Osteoblast (primary cell): ENCODE measurements at places on chromosomes 16 and 17. TPM values are rescaled to one million over a fixed set of nuclear protein-coding genes. Genes with fewer than 3 reads are reported as not detected.

Gene BCAR1
- total RNA-seq, result 66.9 and 75.3 TPM in 2 replicates

- no peak for DNase-seq
These were observed 1.1 kb upstream of the MEAK7 start for GRCh38 chr16:84505249-84506187.

DNA sequence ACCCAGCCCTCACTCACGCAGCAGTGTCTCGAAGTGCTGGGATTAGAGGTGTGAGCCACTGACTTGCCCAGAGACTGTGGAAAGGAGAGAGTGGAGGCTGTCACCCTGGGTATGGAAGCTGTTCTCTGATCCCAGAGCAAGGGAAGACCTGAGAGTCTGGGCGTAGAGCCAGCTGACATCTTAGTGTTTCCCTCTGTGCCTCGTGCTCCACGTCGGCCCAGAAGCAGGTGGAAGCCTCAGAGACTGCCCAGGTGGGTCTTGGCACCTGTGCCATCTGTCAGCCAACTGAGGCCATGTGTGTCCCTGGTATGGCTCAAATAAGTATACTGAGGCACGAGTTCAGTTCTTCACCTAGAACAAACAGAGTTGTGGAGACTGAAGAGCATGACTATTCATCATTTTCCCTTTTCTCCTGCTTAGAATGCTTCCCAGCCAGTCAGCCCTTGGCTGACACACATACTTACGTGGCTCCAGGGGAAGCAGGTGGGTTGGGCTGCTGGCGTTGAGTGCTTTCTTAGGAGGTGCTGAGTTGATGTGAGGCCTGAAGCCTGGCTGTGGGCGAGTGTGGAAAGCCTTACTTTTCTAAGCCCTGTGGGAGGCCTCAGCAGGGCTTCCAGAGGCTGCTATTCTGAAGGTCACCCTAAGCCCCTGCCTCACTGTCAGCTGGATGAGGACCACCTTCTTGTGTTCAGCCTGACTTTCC, 8.1 kb downstream of the CTRL start:
- peak; percentile 18 for DNase-seq

DNA sequence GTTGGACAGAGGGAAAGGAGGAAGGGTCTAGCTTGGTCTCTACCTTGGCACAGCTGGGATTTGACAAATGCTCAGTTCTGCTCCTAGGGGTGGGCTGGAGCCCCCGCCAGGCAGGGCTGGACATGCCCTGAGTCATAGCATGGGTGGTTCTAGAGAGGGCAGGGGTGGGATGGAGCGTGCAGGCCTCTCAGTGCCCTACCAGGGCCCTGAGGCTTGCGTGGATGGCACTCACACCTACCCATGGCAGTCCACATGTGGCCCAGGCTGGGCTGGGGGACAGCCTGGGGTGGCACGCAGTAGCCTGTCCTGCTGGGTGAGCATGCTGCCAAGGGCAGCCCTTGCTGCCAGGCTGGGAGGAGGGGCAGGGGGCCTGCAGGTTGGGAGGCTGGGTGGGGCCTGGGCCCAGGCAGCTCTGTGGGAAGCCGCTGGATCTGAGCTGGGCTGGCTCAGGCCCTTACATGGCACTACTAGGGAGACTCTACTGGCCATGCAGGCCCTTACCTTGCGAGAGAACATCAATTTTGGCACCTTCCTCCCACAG, 11.2 kb downstream of the DOC2B start:
- no peak for DNase-seq

DNA sequence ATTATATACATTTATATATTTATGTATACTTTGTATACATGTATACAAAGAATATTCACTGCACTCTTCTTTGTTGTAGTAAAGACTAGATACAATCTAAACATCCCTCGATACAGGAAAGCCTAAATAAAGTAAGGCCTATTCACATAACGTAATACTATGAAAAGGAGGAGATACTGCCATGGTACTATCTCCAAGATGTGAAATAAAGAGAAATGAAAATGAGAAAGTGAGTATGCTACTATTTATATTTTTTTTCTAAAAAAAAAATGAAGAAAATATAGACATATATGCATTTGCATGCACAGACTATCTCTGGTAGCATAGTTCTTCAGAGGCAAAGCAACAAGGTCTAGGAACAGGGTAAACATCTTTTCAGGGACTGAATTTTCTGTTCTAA, 19.4 kb downstream of the CFDP1 start:
- DNase-seq, result no peak

DNA sequence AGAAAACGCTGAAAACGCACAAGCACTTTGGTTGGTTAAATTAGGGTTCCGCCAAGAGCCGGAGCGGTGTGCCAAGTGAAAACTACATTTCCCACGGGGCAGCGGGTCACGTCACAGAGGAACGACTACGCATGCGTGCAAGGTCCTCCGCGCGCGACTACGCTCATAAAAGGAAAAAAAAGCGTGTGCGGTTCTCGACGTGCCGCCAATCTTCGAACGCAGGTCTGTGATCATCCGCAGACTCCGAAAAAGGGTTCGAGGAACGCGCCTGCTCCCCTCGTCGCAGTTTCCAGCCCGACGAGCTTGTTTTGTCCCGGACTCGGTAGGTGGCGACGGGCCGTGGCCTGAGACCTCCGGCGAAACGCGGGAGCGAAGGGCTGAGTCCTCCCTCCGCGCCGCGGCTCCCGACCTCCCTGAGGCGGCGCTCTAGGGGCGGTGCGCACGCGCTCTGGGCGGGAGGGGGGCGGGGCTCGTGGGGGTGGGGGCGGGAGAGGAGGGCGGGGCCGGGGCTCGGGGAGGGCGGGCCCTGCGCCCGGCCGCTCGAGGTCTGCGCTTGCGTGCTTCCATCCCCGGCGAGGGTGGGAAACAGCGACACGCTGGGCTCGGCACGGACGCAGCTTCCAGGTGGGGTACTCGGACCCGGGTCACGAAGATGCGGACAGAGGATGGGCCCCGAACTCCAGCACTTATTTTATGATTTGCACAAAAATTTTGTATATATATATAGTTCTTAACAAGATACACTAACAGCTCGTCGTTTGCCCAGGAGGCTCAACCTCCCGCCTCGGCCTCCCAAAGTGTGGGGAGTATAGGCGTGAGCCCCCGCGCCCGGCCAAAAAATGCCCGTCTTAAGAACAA, at the start of gene SGF29:
Gene SGF29 (plus strand): TSS at position 145 of the 858 bp plus-strand sequence. CDS start 27,150 bp downstream, outside the sequence.
- peak; percentile 99 for DNase-seq

DNA sequence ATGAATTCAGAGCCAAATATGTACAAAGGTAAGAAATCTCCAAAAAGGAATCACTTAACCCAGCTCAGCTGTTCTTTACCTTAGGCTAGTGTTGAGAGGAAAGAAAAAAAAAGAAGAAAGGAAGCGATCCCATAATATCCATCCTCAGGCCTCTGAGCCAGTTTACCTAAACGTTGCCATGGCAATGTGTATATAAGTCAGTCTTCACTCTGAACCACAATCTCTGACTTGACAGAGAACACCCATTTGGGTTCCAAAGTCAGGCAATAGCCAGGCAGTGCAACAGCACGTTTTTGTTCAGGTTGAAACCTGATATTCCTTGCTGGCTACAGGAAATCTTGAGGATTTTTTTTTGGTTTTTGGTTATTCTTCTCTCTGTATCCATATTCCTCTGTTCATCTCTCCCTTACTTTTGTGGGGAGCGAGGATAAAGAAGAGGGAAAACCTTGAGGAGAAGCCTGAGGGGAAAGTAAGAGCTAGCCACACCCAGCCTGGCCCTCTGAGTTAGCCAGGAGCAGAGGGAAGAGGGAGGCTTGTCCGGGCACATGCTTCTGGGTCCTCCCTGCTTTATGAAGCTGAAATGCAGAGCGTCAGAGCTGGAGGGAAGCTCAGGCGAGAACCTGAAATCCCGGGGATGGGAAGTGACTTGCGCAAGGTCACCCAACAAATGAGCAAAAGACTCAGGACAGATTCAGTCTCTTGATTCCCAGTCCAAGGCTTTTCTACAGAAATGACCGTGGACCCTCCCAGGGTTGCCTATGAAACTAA, 152.7 kb downstream of the SOX9 start:
- DNase-seq, result no peak

DNA sequence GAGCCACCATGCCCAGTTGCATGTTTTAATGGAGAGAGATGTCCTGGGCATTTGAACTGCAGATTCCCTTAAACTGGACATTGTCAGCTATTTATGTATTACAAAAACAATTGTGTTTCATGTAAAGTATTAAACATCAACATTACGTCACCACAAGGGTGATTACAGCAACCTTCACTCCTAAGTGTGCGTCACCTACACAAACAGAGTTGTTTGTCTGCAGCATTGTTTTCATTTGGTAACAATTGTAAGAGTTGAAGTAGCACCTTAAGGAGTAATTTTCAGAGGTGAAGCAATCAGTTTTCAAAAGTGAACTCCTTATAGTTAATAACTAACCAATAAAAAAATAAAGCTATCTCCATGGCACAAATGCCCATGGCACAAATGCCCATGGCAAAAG, 271.4 kb downstream of the IRX3 start:
- DNase-seq, result no peak

GRCh38 chr16:10738231-10739077, 5.2 kb upstream of the NUBP1 start:
- no peak for DNase-seq

DNA sequence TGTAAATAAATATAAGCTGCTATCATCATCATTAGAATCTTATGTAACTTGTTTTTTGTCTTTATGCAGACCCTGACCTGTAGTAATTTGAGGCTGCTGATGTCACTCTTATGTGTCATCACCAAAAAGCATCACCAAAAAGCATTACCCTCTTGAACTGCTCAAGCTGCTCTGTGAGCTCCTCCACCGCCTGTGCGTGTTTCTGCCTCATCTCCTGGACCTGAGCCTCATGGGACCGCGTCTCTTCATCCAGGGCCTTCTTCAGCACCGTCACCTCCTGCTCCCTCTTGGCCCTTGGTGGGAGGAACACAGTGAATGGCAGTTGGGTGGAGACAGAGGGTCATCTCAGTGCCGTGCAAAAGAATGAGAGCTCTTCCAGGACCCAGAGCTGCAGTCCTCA, 82.4 kb downstream of the NDE1 start:
- no peak for DNase-seq

Gene GRB7
- under 0.01 and 0.29 TPM in 2 replicates for total RNA-seq

GRCh38 chr16:30104492-30104891, 8.5 kb upstream of the YPEL3 start:
- peak; percentile 21 for DNase-seq

GRCh38 chr17:2222901-2223616, 80.5 kb downstream of the SMG6 start:
- DNase-seq, result peak; percentile 60
